ENCODE measurements at places on chromosomes 4 and X. TPM values are rescaled to one million over a fixed set of nuclear protein-coding genes. Genes with fewer than 3 reads are reported as not detected.

GRCh38 chr4:21879187-21879586 is 69.4 kb downstream of the KCNIP4 start:
- no peak for DNase-seq

- DNase-seq, result no peak
Observed at GRCh38 chr4:37935026-37935425, 25.2 kb upstream of the PTTG2 start.

- DNase-seq, result no peak
Observed at GRCh38 chr4:84470204-84470785, 28.8 kb downstream of the NKX6-1 start.

DNA sequence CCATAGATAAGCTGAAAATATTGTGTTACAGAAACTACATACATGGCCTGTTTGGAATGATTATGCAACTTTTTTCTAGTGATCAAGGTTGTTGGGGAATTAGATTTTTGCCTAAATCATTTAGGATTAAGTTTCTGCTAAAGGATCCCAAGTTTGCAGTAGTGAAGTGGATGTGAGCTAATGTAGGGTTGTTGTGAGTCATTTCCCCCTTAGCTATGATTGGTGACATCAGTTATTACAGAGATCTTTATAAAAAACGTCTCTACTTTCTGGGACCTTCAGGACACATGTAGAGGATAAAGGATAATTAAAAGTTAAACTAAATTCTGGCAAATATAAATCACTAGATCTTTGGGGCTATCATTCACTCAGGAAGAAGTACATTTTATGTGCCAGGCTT is 133.3 kb downstream of the GATB start:
- DNase-seq, result no peak

GRCh38 chrX:15059474-15059873 is 186.3 kb downstream of the MOSPD2 start:
- DNase-seq, result no peak

DNA sequence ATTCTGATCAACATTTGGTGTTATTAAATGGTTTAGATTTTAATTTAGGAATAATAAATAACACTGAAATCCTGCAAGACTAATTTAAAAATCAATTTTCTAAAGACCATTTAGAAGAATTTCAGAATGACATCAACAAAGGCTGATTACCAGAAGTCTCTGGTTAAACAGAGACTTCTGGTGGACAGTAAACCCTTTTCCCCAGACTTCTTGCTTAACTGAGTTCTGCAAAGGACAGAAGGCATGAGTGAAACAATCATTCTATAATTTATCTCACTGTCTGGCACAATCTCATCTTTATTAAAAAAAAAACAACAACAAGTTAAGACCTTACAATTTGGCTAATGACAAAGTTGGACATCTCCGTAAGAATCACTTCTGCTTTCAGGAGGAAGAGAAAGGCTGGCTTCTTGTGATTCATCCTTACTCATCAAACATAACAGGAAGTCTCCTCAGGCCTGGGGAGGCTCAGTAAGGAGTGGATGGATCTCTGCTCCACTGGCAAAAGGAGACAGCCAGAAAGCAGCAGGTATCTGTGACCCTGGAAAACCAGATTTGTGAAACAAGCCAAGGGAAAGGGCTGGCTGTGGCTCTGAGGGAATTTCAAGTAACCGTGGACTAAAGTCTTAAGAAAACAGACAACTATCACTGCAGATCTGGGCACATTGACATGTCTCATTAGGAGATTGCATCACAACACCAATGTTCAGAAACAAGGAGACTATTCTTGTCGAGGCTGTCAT is 908 bp upstream of the TLR6 start:
- DNase-seq, result no peak

DNA sequence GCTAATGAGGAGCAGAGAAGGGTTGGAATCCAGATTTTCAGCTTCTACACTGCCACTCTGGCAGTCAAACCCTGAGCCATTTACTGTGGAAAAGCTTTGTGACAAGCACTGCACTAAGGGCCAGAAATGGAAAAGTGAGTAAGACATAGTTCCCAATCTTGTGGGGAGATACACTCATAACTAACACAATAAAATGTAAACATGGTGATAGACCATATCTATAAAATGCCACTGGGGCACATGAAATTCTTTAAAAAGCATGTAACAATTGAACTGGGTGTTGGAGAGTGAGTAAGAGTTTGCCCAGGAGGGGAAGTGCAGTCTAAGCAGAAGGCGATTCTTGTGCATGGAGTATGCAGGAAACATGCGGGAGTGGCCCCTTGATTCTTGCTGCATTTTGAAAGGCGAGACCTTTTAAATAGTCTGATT is 32.0 kb upstream of the ANXA5 start:
- DNase-seq, result no peak

DNA sequence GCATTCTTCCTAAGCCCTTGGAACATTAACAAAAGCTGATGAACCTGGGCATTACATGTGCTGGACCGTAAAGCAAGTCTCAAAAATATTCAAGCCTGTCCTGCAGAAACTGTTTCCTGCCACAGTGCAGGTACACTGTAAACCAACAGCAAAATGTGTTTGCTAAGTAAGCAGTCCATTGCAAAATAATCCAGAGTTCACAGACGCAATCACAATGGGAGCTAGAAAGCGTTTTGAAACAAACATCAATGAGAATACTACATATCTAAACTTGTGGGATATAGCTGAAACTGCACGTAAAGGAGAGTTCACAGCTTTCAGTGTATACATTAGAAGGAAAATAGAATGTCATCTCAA is 61.6 kb downstream of the RGS12 start:
- peak; percentile 73 for DNase-seq

GRCh38 chr4:21002976-21003375 is 302.7 kb downstream of the PACRGL start:
- DNase-seq, result no peak

GRCh38 chr4:17717301-17717700 is 64.1 kb downstream of the FAM184B start:
- no peak for DNase-seq

GRCh38 chr4:76197031-76197743 is 16.4 kb downstream of the SCARB2 start:
- DNase-seq, result no peak

GRCh38 chr4:176775338-176775737 is 17.4 kb downstream of the VEGFC start:
- DNase-seq, result no peak

GRCh38 chr4:123943976-123944375 is 547.4 kb downstream of the SPRY1 start:
- DNase-seq, result no peak

- DNase-seq, result no peak
Observed at GRCh38 chrX:125150231-125150630, 169.4 kb upstream of the TEX13C start.

- no peak for DNase-seq
Observed at GRCh38 chr4:81389720-81390119, 82.0 kb downstream of the RASGEF1B start.

DNA sequence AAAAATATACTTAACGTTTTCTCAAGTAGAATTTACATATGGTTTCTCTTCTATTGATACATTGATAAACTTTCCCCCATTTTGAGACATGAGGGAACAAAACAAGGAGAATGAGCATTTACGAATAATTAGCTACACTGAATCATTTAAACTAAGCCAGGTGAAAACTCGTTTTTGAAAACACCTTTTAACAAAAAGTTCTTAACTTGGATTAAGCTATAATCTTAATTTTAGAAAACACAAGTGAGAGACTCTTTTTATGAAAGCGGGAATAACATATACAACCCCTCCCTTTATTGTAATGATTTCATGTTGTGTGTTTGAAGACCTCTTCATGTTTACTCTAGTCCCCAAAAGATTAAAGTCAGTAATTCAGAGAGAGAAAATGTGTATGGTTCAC is 20.1 kb downstream of the PDLIM3 start:
- DNase-seq, result no peak

DNA sequence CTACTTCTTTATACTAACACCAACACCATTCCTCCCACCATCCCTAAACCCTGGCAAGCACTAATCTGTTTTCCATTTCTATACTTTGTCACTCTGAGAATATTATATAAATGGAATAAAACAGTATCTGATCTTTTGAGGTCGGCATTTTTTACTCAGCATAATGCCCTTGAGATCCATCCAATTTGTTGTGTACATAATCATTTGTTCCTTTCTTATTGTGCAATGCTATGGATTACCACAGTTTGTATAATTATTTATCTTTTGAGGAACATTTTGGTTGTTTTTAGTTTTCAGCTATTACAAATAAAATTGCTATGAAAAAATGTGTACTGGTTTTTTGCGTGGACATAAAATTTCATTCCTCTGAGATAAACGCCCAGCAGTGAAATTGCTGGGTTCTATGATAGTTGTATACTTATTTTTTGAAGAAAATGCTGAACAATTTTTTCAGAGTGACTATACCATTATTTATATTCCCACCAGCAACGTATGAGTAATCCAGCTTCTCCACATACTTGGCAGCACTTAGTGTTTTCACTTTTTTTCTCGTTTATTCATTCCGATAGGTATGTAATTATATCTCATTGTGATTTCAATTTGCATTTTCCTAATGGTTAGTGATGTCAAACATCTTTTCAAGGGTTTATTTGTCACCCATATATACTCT is 154.3 kb upstream of the DCAF8L1 start:
- DNase-seq, result no peak

DNA sequence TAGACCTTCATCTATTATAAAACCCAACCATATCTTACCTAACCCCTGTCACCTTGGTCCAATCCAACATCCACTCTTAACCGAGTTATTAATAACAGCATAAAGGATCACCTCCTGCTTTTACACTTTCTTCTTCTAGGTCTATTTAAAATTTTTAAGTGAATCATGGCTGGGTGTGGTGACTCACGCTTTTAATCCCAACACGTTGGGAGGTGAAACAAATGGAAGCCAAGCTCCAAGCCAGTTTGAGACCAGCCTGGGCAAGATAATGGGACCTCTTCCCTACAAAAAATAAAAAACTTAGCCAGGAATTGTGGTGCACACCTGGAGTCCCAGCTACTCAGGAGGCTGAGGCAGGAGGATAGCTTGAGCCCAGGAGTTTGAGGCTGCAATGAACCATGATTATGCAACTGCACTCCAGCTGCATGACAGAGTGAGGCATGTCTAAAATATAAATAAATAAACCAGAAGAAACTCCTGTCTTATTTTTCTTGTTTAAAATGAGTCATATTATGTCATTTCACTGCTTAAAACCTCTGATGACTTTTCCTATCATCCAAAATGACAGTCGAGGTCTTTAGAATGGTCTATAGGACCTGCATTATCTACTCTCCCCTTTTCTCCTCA is 188.4 kb downstream of the GASK1B start:
- DNase-seq, result no peak

GRCh38 chr4:140071806-140072205 is 82.2 kb downstream of the MAML3 start:
- no peak for DNase-seq

The DMRTC1B gene
- total RNA-seq, result not detected

The MAGEA11 gene
- total RNA-seq, result not detected

The LRAT gene
- 1.6 TPM for total RNA-seq

The ADRA2C gene
- 0.28 TPM for total RNA-seq

The NDUFB11 gene
- 67.1 TPM for total RNA-seq

The LUZP4 gene
- not detected for total RNA-seq

The NEK1 gene
- 5.1 TPM for total RNA-seq

The GBA3 gene
- 57.4 TPM for total RNA-seq

The HPGD gene
- total RNA-seq, result 84.3 TPM

All from left lobe of liver (tissue), 2 donors.